ENCODE measurements at places on chromosomes 13 and 19.

GRCh38 chr13:109204657-109205056 lies 575.2 kb downstream of the MYO16 start:
- no peak for DNase-seq

GRCh38 chr13:79401259-79402070 lies 4.6 kb downstream of the RBM26 start:
- no peak for DNase-seq

GRCh38 chr19:50877338-50877737 lies 4.1 kb downstream of the KLK2 start:
- DNase-seq: no peak

DNA sequence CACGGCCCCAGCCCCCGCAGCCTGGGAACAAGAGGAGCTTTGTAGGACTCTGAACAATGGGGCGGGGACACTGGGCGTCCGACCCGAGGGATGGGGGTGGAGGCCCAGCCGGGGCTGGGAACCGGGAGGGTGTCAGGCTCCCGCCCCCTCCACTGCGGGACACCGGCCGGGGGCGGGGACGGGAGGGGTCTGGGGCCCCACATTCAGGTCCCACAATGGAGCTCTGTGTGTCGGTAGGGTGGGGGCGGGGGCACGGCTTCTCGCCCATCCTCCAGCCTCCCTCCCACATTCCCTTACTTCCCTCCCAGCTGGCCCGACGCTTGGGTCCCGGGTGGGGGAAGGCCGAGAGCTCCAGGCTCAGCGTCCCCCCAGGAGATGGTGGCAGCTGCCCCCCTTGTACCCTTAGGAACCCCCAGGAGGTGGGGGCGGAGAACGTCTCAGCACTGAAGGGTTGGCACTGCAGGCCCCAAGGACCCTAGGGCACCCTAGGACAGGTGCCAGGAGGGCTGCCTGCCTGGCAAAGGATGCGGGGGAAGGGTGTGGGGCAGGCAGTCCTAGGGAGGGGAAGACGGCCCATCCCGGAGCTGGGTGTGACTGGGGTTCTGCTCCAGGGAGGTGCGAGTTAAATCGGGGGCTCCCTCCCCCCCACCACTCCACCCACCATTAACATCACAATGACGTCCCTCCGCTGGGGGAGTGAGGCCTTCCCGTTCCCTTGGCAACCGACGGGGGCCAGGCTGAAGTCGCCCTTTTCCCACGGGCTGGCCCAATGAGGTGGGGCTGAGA lies 5.3 kb downstream of the TTYH1 start:
- DNase-seq: no peak

- DNase-seq: no peak
Measured at GRCh38 chr13:21033856-21034602, 27.4 kb downstream of the LATS2 start.

DNA sequence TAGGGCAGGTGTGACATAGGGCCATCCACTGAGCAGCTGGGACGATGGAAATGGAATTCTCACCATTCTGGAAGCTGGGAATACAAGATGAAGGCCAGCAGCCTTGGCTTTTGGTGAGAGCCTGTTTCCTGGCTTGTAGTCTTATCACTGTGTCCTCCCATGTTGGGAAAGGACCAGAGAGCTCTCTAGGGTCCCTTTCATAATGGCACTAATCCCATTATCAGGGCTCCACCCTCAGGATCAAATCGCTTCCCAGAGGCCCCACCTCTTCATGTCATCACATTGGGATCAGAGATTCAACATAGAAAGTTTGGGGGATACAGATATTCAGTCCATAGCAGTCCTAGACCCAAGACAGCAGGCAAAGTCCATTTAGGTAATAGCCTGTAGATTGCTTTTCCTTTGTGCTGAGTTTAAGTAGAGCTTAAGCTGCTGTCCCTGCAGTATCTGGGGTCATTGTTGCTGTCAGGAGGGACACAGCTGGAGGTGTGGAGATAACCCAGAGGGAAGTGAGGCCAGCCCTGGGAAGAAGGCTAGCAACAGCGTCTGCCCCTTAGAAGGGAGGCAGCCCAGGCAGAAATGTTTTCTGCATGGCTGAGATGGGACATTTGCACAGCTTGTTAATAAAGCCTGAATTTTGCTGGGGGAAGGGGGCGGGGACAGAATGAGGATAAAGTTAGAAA lies 136.5 kb upstream of the GPR12 start:
- no peak for DNase-seq

- no peak for DNase-seq
Measured at GRCh38 chr13:42333613-42334328, 61.8 kb downstream of the AKAP11 start.

GRCh38 chr13:92836171-92836570 lies 390.4 kb upstream of the GPC6 start:
- no peak for DNase-seq

GRCh38 chr13:23025864-23026608 lies 154.7 kb upstream of the SGCG start:
- no peak for DNase-seq

DNA sequence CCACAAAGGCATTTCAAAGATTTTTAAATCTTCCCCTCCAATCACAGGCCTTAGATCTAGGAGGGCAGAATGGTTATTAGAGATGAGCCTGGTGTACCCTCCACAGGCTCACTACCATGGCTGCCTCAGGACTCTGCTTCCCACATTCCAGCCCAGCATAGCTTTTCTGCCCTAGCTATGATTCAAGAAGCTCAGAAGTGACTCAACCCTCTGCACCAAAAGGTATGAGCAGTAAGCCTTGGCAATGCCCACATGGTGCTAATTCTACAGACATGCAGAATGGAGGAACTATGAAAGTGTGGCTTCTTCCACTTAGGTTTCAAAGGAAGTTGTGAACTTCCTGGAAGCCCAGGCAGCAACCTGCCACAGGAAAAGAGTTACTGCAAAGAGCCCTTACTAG lies 786.2 kb downstream of the SLITRK6 start:
- DNase-seq: no peak

DNA sequence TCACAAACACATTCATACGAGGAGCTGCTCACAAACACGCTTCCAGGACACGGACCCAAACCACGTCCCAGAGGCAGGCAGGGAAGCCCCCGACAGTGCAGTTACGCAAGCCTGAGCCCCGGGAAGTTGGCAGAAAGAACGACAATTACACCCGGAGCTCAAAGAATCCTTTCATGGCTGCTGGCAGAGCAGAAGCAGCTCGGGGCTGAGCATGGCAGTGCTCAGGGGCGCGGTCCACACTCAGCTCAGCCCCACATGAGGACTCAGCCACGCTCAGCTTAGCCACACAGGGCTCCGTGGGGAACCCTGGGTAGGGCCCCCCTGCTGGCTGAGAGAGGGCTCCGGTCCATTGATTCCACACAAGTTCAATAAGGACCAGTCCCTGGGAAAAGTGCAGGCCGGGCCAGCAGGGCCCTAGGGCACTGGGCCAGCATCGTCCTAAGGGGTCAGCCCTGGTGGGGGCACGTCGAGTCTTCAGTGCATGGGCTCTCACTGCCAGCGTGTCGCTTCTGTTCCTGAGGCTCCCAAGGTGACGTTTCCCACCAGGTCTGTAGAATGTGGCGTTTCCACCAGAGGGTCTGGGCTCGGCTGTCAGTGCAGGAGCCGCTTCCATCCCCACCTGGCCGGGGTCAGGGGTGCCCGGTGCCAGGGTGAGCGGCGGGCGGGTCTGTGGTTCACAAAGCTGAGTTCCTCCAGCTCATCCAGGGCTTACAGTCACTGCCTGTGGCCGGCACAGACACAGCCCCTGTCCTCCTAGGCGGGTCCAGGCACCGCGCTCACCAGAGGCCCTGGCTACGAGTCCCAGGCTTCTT lies 23.1 kb downstream of the GAS6 start:
- no peak for DNase-seq
